ENCODE measurements at places on chromosomes 5 and 9.

GRCh38 chr5:179613460-179614071 lies 9.9 kb downstream of the HNRNPH1 start:
- DNase-seq = no peak

GRCh38 chr9:137682428-137683105 lies 63.8 kb downstream of the EHMT1 start:
- no peak for DNase-seq

- DNase-seq = no peak
Measured at GRCh38 chr5:137609127-137609526, 110.0 kb upstream of the SPOCK1 start.

DNA sequence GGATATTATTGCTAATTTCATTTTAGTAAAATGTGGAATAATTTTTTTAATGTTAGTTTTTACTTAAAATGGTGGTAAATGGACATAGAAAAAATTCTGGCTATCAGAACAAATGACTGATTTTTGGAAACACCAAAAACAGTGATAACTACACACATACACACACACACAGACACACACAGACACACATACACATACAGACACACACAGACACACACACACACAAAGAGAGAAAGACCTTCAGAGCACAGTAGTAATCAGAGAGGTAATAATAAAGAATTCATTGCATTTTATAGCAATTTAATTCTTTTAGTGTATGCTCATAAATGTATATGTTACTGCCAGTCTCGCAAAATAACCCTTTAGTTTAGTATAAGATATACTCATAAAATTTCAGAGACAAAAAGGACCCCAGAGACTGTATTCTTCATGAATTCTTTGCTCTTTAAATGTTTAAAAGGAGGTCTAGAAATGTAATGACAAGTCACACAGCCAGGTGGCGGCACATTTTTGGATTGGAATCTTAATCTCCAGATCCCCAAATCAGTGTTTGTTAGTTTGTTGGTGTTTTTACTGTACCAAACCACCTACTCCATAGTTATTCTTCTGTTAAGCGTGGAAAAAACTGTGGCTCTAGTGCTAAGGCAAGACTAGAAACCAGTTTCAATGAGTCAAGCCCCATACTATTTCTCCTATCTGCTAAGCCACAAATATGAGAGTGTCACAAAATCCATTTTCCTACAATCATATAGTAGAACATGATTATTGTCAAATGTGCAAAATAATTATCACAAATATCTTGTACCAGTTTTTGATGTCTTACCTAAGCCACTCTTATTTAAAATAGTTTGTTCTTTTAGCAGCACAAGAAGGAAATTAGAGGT lies 109.9 kb downstream of the EDIL3 start:
- DNase-seq = no peak

Measured in stimulated activated CD4-positive, alpha-beta T cell treated with anti-CD3 and anti-CD28 coated beads, Interleukin-4, amount 100 ng/mL, for 1 hour (primary cell).